ENCODE measurements at places on chromosomes 6 and 20.

- DNase-seq, result no peak
These were observed 384.1 kb upstream of the SLC35B3 start for GRCh38 chr6:8819446-8819845.

DNA sequence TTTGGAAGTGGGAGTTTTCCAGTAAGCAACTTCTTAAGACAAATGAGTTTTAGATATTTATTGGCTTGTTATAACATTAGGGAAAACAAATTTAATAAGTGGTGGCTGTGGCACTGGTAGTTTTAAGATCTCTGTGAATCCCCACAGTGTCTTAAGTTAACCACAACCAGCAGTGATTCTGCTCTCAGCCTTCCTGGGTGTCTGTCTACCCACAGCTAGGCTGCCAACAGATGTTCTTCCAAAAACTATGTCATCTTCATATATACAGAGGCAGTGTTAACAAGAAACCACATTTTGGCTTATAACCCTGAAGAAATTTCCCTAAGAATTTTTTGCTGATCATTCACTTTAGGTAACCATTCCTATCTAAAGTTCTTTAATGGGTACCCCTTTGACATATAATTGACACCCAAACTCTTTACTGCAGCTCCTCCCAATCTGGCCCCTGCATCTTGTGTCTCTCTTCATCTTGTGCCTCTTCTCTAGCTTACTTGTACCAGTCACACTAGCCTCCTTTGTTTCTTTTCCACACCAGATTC is 52.7 kb downstream of the TOP1 start:
- DNase-seq, result no peak

DNA sequence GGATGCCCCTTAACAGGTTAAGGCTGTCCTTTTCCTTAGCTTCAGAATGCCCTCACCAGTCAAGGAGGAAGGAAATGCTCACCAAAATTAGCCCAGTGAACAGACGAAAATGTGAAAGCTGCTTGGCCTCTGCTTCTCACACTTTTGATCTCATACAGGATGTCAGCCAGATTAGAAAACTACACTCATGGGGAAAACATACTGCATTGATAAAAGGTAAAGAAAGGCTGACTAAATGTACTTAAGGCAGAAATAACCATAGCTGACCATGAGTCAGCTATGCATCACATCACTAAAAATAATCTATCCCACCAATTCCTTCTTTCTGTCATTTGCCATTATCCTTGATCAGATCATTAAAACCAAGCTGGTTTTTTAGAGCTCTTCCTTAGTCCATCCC is 198.4 kb upstream of the TENT5A start:
- DNase-seq, result no peak

GRCh38 chr6:30480536-30481156 is 8.7 kb upstream of the HLA-E start:
- DNase-seq, result no peak

DNA sequence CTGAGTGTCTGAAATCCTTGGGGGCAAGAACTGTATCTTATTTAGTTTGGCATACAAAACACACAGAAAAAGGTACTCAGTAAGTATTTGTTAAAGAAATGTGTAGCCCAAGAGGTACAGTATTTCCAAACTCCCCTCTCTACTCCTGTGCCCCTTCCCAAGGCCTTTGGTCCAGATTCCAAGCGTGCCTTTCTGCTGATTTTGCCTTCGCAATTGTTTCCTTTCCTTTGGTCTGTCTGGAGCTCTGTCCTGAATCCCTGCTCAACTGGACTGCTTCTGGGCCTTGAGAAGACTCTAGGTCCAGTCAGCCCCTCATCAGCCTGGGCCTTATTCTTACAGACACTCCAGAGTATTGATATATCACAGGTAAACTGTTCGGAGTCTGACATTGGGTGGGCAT is 122.2 kb upstream of the SYNCRIP start:
- no peak for DNase-seq

GRCh38 chr6:159797554-159797953 is 2.5 kb upstream of the PNLDC1 start:
- no peak for DNase-seq

DNA sequence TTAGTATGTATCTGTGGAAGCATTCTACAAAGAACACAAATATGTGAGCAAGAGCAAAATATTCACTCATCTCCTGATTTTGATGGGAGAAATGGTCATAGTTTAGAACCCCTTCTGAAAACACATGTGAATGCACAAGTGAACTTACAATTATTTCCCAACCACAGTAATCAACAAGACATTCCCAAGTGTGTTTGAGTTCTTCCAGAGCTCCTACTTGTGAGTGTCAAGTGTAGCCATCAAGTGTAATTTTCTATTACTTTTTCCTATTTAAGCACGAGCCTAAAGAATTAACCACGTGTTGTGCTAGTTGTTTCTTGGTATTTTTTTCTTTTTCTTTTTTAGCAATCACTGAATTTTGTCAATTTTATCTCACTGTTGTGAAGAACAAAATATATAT is 402.3 kb downstream of the NKAIN2 start:
- DNase-seq, result no peak

- no peak for DNase-seq
These were observed 930.6 kb downstream of the KIF16B start for GRCh38 chr20:15642676-15643075.

DNA sequence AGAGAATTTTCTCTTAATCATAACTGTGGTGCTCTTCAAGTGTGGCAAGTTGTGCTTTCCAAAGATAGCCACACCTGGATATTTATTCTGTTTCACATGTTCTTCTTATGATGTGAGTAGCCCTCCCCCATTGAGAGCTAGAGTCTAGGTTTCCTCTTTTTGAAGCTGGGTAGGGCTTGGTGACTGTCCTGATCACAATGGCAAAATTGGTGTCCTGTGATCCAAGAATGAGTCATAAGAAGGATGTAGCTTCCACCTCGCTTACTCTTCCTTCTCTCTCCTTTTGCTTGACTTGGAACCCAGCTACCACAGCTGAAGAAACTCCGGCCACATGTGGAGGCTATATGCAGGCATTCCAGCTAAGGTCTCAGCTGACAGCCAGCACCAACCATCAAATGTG is 7.4 kb upstream of the IGF2R start:
- DNase-seq, result no peak

DNA sequence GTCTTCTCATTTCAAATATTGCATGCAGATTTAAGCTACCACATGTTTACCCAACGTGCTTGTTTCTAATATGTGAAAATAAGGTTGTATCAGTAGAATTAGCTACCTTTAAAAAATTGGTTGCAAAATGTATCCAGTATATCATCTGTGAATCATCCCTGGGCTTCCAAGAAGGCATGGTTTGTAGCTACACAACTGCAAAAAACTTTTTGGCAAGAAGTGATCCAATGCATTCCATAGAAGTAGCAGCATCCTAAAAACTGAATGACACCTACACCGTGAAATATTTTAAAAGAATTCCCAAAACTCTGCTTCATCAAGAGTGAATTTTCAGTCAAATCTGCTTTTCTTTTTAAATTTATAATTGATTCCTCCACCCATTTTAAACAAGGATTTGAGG is 89.1 kb downstream of the AIG1 start:
- no peak for DNase-seq

DNA sequence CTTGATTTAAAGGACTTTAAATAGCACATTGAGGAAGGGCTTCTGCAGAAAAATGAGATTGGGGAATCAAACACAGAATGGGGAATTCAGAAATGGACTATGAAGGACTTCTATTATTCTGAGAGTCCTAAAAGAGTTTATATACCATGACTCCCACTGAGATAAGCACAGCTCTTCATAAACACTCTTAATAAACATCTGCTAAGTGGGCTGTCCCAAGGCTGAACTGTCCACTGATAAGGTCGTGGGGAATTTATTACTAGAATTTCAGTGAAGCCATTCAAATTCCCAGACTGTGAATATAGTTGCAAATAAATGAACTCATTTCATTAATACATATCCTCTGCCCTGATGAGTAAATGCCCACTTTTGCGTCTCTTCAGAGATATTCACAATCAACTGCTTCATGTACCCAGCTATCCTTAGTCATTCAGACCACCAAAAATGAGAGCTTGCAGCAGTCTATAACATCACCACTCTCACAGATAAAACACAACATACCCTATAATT is 468.2 kb upstream of the RUNX2 start:
- DNase-seq, result no peak

GRCh38 chr20:4112481-4113421 is 97.4 kb upstream of the RNF24 start:
- DNase-seq, result no peak

DNA sequence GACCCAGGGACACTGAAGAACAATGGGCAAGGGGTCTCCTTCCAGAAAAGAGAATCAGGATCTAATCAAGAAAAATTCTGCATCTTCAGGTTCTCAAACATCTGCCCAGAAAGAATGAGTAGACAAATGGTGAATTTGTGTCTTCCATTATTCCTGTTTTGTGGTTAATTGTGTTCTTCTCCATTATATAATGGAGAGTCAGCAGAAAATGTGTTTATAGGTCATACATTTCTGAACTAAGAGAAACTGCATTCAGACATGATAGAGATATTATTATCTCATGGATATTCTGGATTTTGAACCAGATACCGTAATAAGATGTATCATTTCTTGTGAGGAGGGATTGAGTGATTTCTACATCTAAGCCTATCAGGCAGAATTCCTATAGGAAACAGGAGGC is 581.7 kb upstream of the JAG1 start:
- no peak for DNase-seq

DNA sequence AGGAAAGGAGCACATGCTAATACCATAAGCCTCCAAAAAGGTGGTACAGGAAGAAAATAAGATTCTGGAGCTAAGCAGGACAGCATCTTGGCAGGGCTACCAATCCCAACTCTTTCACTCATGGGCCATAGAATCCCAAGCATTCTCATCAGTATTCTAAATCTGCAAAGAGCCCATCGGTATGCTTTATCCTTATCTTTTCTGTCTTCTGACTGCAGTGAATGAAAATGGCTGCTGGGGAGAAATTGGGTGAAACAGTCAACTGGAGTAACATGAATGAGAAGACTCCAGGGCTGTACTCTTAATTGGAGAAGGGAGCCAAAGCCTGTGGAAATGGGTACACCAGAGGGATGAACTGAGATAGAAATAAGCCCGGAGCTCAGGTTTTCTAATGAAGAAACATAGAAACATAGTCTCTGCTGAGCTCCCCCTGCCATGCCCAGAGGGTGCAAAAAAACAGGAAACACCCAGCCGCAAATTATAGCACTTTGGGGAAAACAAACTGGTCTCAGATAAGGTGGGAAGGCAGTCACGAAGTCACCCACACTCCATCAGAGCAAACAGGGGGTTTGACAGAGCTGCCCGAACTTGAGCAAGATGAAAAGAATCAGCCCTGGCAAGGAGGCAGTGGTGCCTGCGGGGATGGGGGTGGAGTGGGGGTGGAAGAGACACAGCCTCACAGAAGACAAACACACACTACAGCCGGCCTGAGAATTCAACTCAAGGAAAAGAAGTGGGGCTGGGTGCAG is 35.4 kb upstream of the E2F3 start:
- no peak for DNase-seq

DNA sequence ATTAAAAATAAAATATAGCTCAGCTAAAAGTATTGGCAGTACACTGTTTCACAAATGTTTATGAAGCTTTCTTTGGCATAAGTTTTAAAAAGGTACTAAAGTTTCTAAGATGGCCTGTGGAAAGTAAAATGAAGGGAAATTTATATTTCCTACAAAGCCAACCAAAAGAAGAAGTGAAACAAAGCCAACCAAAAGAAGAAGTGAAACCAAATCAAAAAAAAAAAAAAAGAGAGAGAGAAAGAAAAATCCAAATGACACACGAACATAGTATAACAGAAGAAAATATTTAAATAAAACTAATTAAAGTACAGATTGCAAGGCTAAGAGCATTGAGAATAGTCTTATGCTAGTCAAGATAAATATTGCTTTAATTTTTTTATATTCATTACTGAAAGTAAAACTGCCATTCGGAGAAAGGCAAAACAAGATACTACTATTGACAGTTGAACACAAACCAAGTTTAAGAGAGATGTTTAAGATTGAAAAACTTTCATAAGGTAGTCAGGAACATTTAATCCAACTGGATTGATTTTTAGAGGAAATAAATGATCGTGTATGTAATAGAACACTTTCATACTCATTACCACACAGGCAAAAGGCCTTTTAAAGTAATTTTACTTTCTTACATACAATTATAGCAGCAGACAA is 12.8 kb upstream of the KHDRBS2 start:
- DNase-seq, result peak; percentile 26

GRCh38 chr6:89985751-89986493 is 91.7 kb downstream of the GJA10 start:
- no peak for DNase-seq

DNA sequence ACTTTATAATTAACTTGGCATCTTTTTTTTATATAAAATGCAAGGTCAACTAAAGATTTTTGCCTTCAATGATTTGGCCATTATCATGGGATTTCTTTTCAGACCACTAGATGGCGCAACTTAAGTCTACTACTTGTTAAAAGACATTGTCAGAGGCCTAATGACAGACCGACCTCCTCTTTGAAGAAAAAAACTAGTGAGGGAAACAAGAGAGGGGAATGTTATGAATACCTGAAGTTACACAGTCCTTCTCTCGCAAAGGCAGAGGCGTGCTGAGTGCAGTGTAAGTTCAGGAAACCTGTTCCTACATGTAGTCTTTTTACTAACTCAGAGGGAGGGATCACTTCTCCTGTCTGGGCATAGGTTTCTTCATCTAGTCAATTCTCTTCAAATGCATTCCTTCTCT is 9.3 kb downstream of the TRAPPC3L start:
- DNase-seq, result no peak

DNA sequence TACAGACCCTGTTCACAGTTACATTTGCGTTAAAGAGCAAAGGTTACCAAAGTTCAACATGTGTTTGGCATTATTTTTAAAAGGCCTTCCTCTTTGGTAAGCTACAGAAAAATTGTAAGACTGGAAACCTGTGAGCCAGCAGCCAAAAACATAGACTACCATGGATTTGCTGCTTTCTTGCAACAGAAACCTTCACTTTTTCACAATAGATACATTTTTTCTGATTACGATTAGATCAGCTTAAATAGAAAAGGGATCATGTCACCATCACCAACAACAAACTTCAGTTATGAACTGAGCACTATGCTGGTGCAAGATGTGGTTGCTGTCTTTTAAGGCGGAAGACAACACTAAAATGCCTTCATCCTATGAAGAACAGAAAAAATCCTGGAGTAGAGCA is 112.3 kb upstream of the MARCKS start:
- DNase-seq, result no peak

DNA sequence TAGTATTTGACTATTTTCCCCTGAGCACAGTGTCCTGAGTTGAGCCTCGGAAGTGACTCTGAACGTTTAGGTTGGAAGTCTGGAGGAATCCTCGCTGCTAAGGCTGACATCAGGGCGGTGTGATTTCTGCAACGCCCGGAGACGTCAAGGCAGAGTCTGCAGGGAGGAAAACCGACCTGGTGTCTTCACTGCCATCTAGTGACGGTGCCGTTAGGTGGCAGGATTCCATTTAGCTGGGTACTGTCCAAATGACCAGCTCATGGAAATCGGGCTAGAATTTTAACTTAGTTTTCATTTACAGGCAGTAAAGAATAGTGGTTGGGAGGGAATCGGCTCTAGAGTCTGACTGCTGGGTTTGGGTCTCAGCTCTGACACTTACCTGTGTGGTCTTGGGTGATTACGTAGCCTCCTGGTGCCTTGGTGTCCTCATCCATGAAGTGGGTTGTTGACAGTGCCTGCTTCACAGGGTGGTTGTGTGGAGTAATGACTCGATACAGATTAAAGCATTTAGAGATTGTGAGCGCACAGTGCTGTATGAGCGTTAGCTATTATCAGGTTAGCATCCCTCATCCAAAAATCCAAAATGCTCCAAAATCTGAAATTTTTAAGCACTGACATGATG is 35.0 kb downstream of the FOXF2 start:
- no peak for DNase-seq

GRCh38 chr20:3786665-3787323 is at the start of gene CENPB:
TSS of gene CENPB (minus strand) at chr20:3786740. CDS start at chr20:3786483, 257 bp downstream.
- no peak for DNase-seq

All from SIG-M5 (cell line).